Natural killer cell treated with Interleukin-12 subunit alpha and Interleukin-12 subunit beta and Interleukin-15 and Interleukin-18, amount 100 ng/mL, for 72 hours (primary cell): ENCODE measurements at places on chromosomes 16 and 17. TPM values are rescaled to one million over a fixed set of nuclear protein-coding genes. Genes with fewer than 3 reads are reported as not detected.
A peak's percentile ranks its signal among the peaks of the same experiment; 100 is the strongest.

GRCh38 chr17:50265212-50265611 is 9.1 kb upstream of the TMEM92 start:
- DNase-seq: no peak

GRCh38 chr17:61805399-61805798 is 57.9 kb downstream of the BRIP1 start:
- DNase-seq: no peak

- no peak for DNase-seq
Observed at GRCh38 chr17:32020943-32021614, 13.9 kb downstream of the LRRC37B start.

GRCh38 chr17:41972571-41973407 is 6.2 kb downstream of the CNP start:
- no peak for DNase-seq

GRCh38 chr17:81261096-81261495 is 22.0 kb downstream of the NDUFAF8 start:
- DNase-seq: no peak

GRCh38 chr17:49496183-49496866 is 1.2 kb downstream of the NGFR start:
- peak; percentile 84 for DNase-seq

DNA sequence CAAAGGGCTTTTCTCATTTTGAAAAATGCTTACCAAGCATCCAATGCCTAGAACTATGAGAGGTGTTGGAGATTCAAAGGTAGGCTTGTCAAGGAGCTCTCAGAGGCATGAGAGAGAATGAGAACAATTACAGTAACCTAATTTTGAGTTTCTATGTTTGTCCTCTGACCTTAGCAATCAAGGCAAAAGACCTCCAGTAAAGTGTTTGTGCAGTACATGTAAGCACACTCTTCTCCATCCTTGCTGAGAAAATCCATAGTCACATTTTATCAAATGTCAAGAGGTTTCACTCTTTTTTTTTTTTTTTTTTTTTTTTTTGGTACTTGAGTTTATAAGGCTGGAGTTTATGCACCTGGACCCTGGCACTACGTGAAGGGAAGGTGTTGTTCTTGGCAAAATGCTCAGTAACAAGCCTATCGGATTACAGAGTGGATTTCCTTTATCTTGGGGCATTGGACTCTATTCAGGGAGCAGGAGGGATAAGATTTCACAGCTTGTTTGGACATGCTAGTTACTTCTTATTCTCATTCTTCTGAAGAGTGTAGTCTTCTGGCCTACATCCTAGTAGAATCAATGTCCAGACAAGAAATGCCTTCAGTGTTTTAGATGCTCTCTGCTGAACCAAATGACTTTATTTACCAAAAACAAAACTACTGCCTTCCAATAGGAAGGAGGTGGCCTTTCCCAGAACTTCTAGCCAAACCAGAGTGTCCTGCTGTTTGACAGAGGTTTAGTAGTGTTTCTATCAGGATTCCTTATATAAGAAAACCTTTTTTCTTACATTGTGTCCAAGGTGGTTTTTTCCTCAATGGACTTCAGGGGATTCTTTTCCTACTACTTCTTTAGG is 21.9 kb downstream of the KCNJ2 start:
- DNase-seq: no peak

DNA sequence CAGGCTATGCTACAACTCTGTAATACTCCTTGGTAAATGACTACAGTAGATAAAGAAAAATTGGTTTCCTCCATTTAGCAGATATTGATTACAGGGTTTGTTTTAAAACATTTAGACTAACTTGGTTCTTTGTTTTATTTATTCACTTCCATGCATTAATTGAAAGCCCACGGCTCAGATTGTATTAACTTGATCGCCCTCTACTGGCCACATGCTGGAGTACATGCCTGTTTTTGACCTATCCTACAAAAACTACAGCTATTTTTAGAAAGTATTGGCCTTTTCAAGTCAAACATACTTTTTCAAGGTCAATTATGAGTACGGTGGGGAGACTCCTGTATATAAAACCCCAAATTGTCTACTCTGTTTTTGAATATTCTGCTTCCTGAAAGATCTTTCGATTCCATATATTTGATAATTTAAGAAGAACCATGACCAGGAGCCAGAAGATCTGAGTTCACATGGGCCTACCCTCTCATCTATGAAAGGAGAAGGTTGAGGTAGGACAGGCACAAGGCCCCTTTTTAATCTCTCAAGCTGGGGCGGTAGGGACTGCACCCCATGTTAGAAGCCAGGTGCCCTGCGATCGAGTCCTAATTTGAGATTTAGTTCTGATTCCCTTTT is 51.8 kb downstream of the CA10 start:
- DNase-seq: no peak

DNA sequence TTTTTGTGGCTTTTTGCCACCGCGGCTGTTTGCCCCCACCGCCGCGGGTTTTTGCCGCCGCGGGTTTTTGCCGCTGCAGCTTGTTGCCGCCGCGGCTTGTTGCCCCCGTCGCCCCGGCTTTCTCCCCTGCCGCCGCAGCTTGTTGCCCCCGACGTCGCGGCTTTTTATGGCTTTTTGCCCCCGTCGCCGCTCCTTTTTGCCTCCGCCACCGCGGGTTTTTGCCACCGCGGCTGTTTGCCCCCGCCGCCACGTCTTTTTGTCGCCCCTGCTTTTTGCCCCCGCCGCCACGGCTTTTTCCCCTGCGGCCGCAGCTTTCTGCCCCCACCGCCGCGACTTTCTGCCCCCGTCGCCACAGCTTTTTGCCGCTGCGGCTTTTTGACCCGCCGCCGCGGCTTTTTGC is 149.5 kb downstream of the KCNJ18 start:
- DNase-seq: no peak

DNA sequence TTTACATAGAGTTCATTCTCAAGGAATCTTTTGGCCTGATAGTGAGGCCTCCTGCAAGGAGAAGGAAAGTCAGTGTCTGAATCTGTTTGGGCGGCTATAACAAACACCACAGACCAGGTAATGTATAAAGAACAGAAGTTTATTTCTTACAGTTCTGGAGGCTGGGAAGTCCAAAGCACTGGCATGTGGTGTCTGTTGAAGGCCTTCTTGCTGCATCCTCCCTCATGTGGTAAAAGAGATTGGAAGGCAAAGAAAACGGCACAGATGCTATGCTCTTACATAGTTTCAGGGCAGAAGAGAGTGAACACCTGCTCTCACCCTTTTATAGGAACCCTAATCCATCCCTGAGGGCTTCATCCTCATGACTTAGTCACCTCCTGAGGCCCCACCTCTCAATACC is 31.2 kb upstream of the DNAJA2 start:
- DNase-seq: no peak

GRCh38 chr16:47725188-47725695 is 264.1 kb downstream of the PHKB start:
- no peak for DNase-seq

- DNase-seq: no peak
Observed at GRCh38 chr17:48004983-48005382, 32.6 kb downstream of the COPZ2 start.

- no peak for DNase-seq
Observed at GRCh38 chr16:75361936-75362335, 71.4 kb downstream of the CFDP1 start.

- no peak for DNase-seq
Observed at GRCh38 chr16:995087-995486, 13.5 kb downstream of the SOX8 start.

DNA sequence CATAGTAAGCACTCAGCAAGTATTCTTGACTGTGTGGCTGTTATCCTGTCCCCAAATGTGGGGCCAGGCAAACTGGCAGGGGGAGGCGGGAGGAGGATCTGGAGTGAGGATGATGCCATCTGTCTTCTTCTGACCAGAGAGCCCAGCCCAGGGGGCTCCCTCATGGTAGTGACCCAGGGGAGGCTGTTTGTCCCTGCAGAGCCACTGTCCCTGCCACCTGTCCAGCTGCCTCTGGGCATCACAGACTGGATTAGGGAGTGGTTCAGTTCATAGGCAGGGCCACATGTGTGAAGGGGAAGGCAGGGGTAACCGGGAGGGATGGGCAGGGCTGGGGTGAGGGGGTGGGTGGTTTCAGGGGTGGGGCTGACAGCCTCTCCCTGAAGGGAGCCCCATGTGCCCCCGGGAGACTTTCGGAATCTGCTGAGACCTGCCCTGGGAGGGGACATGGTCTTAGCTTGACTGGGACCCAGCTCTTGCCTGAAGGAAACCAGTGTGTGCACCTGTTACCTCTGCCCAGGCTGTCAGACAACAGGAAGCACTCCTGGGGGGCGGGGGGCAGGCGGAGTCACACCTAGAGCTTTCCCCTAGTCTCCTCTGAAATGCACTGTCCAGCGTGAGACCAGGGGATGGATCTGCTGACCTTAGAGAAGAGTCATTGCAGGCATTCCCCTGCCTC is 15.2 kb downstream of the ARHGAP23 start:
- DNase-seq: no peak

CARD14 gene
- not detected for total RNA-seq

ITGAD gene
- total RNA-seq: not detected

SLC13A5 gene
- total RNA-seq: not detected

DPEP1 gene
- not detected for total RNA-seq

SPIRE2 gene
- total RNA-seq: 2.5 TPM

MYH11 gene
- total RNA-seq: not detected

IL34 gene
- not detected for total RNA-seq

STX4 gene
- 92.0 TPM for total RNA-seq
